ENCODE measurements at places on chromosomes 13 and 19.

DNA sequence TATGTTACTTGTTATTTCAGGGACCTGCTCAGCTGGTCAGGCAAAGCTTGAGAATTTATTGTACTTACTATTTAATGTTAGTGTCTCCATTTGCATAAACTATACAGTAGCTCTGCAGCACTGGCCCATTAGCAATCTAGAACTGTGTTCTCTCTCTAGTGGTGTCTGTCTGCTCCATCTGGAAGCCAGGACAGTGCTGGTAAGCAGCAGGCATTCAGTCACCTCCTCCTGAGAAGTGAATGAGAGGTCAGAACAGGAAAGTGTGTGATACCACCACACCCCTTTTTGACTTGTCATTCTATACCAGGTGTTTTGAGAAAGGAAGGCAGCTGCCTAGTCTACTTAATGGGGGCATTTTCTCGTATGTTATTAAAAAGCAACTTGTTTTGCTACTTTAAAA is 3.9 kb downstream of the COG3 start:
- no peak for DNase-seq

DNA sequence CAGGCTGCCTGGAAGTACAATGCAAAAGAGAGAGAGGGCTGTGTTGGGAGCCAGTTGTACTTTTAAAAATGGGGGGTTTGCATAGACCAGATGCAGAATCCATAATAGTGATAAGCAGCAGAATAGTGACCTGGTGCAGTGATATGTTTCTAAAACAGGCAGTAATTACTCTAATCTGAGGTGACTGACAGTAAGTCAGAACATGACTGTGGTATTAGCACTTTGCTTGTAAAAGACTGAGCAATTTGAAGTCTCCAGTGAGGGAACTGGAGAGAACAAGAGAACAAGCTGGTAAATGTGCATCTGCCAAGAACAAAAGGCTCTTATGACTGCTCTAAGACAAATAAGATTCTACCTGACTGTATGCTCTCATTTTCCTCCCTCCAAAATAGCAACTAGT is 383.4 kb downstream of the ITGBL1 start:
- no peak for DNase-seq

DNA sequence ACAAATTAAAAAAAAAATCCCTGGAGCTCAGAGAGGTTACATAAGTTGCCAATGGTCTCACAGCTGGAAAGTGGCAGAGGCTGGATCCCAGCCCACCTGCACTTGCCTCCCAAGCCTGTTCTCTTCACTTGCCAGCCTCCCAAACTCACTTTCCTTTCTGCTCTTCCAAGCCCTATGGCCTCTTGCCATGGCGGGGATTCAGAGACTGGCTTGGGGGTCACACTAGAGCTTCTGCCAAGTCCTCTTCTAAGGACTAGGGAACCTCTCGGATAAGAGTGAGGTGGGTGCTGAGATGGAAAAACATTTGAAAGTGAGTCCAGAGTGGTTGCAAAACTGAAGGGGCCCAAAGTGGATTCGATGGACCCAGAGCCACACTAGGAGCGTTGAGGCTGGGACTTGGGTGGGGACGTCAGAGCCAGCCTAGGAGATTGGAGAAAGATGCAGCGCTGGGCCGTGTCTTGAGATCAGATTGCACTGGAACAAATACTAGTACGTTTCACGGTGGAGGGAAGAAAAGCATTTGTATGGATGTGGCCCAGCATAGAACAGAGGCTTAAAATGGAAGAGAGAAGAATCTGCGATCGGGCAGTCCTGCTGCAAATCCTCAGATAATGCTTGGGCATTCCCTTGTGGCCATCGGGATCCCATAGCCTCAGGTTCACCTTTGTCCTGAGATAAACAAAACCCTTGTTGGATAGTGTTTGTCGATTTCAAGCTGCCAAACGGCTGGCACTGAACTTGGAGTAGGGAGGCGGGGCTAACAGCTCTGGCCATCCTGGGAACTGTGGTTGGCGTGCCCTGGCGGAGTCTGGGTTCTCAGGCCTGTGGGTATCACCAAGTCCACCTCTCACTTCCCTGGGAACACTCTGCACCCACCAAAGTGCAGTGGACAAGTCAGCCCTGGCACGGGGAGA is 84.8 kb downstream of the ING1 start:
- DNase-seq = no peak

GRCh38 chr19:7928741-7929701 is 3.1 kb upstream of the CTXN1 start:
- peak; percentile 51 for DNase-seq

DNA sequence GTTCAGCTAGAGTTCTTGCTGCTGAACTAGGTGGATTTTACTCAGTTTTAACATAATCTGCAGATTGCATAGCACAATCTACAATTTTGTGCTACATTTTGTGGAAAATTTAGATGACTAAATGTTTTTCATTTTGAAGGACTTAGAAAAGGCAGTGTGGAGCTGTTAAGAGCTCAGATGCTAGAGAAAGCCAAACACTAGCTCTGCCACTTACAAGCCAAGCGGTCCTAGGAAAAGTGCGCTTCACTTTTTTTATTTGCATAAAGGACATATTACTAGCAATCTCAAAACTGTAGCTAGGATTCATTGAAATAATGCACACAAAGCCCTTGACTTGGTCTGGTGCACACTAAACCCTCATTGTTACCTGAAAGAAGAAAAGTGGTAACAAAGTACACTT is 8.1 kb upstream of the CSNK1A1L start:
- no peak for DNase-seq

DNA sequence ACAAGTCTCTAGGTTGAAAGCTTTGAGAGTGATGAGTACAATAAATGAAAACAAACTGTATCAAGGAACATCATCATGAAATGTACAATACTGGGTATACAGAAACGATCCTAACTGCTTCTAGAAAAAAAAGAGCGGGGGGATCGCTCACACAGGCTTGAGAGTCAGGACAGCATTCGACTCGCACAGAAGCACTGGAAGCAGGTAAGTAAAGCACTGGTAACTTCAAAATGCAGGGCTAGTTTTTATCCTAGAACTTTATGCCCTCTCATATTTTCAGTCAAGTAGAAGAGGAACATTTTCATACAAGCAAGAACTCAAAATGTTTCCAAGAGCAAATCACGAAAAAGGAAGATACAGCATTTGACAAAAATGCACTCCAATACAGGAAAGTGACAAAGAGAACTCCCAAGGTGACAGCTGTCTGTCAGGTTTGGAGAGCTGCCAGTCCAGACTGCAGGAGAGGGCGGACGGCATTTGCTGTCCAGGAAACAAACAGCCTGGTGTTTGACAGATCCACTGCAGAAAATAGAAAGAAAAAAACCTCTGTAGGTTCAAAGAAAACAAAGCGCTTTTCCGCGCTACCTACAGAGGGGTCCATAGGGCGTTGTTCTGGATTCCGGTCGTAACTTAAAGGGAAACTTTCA is 58.2 kb upstream of the XPO4 start:
- no peak for DNase-seq

DNA sequence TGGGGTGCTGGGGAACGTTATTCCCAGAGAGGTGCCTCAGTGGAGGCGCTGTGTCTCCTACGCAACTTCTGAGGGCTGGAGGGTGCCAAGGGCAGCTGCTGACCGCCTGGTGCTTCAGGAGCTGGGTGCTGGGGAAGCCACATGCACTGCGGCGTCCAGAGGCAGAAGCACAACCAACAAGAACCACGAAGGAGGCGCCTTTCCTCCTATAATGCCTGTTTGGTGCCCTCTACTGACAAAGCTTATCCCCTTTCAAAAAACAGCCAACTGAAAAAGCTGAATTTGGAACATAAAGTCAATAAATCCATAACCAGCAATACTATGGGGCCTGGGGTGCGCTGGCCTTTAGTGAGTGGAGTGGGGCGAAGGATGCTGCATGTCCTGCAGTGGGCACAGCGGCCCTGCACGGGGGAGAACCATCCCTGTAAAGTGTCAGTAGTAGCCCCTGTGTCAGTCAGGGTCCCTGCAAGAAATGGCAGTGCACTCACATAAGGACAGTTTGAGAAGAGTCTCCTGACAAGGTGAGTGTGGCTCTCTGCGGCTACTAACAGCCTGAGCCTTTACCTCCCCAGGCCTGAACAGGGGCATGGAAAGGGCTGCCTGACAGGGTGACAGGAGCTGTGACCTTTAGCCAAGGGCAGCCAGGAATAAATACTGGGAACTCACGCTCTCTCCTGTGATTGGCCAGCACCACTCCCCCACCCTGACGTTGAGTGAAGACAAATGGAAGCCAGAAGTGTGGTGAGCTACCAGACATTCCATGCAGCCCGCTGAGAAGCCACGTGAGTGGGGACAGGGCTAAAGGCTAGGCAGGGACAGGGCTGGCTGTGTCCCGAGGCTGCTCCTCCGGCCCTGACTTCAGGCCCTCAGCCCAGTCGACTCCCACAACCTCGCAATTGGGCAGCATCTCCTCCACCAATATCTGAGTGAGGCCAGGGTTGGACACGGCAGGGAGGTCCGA is 4.5 kb upstream of the B3GNT8 start:
- no peak for DNase-seq

DNA sequence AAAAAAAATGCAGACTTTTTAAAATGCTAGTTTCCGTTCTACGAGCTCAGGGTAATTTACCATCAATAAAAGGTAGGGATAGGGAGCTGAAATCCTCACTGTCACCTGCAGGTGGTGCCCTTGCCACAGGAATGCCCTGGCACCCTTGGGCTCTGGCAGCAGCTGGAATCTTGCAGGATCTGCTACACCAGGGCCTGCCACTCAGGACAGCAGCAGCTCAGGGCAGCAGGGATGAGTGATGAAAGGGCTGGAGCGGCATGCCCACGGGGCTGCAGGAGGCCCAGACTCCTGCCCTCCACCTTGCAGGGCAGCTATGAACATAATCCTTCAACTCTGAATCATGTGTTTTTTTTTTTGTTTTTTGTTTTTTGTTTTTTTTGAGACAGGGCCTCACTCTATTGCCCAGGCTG is 54.0 kb downstream of the GNG7 start:
- peak; percentile 67 for DNase-seq

GRCh38 chr13:25923217-25924085 is 128.4 kb downstream of the SHISA2 start:
- no peak for DNase-seq

DNA sequence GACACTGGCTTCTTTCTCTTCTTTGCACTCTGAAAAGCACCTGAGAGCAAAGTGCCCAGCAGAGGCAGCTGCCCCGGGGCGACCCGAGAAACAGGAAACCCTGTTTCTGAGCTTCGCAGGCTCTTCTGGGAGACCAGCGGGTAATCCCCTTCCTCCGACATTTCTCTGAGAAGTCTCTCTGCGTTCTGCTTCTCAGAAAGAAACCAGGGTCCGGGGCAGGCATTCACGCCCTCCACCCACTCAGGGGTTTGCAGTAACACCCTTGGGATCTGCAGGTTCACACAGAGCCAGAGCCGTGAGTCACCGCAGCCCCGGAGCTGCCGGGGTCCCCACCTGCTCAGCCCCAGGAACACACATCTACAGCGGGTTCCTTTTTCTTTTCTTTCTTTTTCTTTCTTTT is 86.0 kb downstream of the GADD45B start:
- no peak for DNase-seq

DNA sequence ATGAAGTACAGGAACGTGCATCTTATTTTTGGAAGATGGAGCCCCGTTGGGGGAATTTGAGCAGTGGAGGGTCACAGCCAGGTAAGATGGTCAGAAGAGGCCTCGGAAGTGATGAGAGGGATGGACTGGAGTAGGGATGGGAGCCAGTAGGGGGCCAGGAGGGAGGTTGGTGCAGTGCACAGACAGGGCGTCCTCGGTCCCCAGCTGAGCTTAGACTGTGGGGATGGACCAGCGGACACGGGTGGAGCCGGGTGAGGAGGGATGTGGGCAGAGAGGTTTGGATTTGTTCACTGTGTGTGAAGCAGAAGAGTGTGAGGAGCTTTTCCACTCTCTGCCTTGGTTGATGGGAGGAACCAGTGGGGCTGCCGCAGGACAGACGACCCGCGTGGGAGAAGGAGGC is 10.6 kb downstream of the RPS9 start:
- DNase-seq = no peak

- DNase-seq = no peak
Measured at GRCh38 chr13:112686987-112687386, 2.9 kb upstream of the ATP11A start.

GRCh38 chr13:95295026-95295425 is 6.2 kb downstream of the ABCC4 start:
- DNase-seq = no peak

DNA sequence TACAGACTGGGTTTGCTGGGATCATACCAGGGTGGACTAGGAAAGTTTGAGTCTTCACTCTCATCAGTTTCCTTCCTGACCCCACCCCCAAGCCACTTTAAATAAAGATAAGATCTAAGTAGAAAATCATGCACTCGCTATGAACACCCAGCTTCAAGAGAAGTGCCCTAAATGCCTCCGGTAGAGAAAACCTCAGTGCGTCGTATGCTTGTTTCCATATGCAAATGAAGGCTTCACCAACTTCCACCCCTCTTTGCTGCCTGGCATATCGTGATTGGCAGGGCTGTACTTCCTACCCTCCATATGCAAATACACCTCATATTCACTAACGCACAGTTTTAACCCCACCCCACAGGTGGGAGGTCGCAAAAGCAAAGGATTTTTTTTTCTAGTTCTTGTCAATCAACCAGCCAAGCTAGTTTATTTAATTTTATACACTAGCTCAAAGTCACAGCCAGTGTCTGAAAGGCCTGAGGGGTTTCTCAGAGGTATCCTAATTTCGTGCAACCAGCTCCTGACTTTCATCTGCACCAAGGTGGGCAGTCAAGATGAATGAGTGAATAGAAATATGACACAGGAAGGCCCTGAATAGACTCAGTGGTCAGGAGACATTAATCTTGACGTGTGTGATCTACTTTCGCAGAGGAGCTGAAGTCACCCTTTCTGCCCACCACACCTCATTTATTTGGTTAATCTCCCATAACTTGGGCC is 121.1 kb upstream of the TSHZ3 start:
- DNase-seq = no peak

- no peak for DNase-seq
Measured at GRCh38 chr13:43877326-43877725, 2.2 kb downstream of the CCDC122 start.

DNA sequence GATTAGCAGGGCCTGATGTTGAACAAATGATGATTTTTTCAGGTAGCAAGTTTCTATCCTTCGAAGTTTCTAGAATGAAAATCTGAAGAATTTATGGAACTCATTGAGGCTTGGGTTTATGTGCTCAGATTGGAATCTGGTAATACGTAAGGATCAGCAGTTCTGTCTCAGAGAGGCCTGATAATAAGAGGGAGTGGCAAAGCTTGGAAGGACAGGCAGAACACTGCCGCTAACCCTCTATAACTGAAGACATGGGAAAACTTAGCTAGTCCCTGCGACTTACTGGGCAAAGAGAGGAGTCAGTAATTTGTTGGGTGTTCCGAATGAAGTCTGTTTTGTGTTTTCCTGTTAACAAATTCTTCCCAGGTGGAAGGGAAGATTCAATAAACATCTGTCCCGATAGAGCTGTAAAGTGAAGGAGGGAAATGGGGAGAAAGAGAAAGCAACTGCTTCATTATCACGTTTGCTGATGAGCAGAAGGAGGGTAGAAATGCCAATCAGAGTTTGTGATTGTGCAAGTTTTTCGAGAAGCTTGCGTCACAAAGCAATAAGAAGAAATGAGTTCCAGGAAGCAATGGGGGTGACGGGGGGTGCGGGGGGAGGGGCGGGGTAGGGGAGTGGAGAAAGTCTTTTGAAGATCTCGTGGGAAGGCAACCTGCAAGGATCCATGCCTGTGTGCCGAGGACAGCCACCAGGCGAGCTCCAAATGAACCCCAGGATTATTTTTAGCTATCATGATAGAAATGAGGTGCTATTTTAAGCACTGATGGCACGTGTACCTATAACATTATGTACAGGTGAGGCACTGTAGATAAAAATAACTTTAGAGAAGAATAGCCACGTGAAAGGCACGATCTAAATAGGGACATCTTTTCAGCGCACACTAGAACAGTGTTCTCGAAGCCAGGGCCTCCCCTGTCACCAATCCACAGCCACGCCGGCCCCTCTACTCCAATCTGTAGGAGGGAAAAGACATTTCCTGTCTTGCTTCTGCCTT is 224.1 kb downstream of the FGF9 start:
- no peak for DNase-seq
